ENCODE measurements at places on chromosomes 6 and 20.

GRCh38 chr20:10469599-10469998 lies 34.5 kb downstream of the SLX4IP start:
- DNase-seq = no peak

- DNase-seq = no peak
These were observed 20.3 kb upstream of the SPDEF start for GRCh38 chr6:34576286-34576955.

DNA sequence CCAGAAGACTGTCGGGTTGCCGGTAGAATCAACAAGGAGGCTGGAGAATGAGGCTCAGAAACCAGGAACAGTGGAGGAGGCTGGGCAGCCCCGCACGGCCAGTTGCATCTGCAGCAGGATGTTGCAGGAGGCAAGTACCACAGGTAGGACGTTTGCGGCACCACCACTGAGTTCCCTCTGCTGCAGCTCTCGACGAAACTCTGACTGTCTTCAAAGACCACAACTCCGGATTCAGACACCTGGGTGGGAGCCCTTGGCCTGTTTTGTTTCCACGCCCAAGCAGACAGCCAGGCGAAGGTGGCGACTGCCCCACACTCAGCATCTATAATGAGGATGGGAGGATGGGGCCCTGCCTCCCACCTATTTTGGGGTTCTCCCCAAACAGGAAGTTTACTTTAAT lies 218.2 kb downstream of the ZDHHC14 start:
- DNase-seq = no peak

DNA sequence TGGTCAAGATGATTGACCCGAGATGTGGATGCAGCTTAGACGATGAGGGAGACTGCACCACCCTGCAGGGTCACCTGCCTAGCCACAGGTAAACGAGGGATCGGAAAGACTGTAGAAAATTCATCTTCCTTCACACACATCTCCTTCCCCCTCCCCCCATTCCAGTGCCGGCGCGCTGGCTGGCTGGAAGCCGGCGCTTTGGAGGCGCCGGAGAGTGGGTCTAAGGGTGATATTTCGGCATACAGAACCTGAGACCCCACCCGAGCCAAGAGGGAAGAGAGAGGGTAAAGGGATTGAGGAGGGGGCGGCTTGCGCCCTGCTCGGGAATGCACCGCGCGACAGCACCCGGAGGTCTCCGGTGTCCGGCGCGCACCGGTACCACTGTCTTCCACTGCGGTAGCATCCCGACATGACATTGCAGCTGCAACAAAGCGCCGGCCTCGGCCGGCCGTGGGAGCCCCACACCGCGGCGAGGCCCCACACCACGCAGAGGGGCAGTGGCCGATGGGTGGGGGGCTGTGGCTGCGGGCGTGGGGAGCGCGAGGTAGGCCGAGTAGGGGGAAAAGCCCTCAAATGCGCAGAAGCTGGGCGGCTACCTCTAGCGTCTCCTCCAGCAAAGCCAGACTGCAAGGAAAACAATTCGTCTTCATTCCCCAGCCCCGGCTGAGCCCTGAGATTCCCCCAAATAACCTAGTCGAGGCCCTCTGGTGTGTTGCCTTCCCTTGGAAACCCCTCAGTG lies 984 bp downstream of the TNFRSF21 start:
- DNase-seq = peak; percentile 10

GRCh38 chr20:58457083-58457695 lies 58.0 kb downstream of the APCDD1L start:
- no peak for DNase-seq

- DNase-seq = no peak
These were observed 10.5 kb upstream of the PTGIS start for GRCh38 chr20:49578436-49578835.

DNA sequence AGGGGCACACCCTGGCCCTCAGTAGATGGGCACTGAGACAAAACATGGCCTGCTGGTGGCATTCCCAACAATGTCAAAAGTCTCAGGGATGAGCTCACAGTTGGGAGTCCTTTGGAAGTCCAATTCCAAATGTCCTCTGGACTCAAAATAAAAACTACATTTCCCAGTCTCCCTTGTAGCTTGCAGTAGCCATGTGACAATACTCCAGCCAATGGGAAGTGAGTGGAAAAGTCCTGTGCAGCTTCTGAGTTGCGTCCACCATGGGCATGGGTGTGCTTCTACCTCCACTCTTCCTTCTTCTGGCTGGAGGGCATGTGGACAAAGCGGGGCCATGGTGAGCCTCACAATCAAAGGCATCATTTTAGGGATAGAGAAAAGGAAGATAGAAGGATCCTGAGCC lies 5.8 kb upstream of the ADAM33 start:
- DNase-seq = no peak

- no peak for DNase-seq
These were observed 192.2 kb downstream of the GMPR start for GRCh38 chr6:16430391-16431089.

DNA sequence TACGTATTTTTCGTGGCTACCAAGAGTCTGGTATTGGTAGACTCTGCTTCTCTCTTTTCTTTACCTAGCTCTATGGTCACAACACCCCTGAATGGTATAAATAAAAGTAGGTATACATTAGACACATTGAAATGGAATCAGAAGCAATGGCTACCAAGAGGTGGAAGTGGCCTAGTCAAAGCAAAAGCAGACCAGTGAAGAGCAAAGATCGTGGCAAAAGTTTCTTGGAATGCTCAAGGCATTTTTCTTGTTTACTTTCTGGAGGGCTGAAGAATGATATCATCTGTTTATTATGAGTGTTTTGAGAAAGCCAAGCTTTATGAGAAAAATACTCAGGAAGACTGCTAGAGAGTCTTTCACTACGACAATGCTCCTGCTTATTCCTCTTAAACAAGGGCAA lies 28.6 kb upstream of the MOCS1 start:
- DNase-seq = no peak

DNA sequence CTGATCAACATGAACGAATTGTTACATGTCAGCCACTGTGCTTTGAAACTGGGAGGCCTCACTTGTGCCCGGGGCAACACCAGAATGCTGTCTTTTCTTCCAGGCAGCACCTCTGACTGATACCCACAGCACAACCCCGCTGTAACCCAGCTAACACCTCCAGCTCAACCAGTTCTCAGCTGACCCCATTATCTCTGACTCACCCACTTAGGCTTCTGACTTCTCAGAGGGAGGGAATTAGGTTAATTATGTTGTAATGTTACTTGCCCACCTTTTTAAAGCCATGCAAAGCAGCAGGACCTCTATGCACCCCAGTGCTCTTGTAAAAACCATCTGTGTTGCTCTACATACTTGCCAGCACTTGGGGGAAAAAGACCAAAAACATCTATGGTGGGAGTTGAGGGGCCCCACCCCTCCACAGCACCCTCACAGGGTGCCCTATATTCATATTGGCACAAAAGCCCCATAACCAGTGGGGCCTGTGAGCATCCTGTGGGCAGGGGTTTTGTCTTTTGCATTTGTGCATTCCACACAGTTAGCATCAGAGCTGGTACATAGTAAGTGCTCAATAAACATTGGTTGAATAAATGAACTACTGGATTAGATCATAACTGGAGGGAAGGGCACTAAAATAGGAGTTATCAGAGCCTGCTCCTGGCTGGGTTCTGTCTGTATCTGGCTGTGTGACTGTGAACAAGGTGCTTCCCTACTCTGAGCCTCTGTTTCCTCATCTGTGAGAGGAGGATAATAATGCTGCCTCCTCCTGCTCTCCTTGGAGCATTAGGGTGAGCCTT lies 22.3 kb downstream of the BNIP5 start:
- DNase-seq = no peak

GRCh38 chr20:24984961-24985640 lies 7.5 kb downstream of the APMAP start:
- no peak for DNase-seq

DNA sequence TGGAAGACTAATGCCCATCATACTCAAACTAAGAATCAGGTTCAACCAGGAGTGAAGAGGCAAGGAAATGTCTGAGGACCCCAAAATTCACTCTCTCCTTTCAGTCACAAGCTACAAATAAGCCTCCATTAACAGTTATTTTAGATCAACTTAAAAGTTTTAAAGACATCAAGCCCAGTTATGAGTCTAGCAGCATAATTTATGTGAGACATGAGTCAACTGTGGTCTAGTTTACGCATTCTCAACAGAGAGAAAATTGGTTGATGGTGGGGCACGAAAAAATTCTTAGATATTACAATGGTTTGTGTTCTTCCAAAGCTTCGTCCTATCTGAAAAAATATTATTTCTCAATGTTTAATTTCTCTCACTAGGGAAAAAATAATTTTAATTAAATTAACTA lies 204.9 kb upstream of the NT5E start:
- no peak for DNase-seq

DNA sequence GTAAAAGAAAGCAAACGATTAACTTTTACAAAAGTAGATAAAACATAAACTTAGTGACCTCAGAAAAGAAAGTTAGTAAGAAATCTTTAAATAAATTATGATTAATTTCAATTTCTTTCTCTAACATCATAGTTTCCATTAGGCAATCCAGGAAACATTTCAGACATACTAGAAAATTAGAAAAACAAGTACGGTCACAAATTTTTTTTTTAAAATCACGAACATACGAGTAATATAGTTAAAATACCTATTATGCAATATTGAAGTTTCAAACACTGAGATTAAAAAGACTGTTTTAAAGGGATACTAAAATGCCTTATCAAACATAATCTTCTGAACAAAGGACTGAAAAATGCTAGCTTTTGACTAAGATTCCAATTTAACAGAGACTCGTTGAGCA lies 26.2 kb downstream of the NOL7 start:
- DNase-seq = no peak

DNA sequence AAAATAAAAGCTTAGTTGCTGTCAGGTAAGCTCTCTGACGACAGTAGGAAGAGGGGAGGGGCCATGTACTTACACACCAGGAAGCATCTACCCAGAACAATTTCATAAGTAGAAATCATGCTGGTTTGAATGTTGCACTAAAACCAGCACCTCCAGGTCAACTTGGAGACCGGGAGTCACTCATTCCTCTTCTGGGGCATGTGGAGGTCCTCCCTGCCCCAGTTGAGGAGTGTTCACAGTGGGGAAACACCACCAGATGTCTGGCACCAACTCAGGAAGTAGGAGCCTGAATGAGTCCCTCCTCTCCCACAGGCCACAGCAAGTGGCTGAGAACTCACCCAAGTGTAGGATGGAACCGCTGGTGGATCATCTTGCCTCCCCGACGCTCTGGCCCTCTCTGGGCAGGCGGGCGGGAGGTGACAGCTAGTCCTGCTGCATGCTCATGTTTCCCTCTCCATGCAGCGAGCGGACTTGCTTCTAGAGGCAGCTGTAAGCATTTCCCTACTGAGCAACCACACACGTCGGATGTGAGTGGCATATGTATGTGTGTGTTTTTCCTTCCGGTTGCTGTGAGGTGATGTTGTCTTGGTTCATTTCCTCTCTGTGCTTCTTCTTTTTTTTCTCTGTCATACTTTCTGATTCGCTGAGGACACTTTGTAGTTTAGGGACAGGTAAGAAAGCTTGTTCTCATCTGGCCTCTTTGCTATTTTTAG lies 149.5 kb upstream of the NEDD9 start:
- DNase-seq = peak; percentile 27

All from stimulated activated CD4-positive, alpha-beta T cell treated with anti-CD3 and anti-CD28 coated beads, TNF-alpha, amount 100 ng/mL, for 24 hours (primary cell).